ENCODE measurements at places on chromosomes 7 and 10.

GRCh38 chr10:60629332-60629731, 148.9 kb upstream of the CDK1 start:
- DNase-seq: no peak

GRCh38 chr10:10394933-10395658, 622.6 kb upstream of the CELF2 start:
- no peak for DNase-seq

DNA sequence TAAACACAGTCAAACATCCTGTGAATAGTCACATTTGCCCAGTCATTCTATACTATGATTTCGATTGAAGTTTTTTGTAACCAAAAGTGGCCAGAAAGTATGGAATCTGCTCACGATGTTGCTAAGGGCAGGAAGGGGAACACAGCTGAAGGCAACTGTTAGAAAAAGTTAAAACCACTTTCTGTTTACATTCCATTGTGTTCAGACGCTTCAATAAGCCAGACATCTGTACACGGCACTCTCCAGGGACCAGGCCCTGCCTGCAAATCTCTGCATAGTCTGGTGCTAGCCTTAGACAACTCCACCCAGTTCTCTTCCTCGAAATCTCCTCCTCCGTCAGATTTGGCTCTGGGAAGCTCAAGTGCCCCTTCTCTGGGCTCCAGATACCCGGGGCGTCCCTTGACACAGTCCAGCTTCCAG, 17.1 kb upstream of the TMEM120A start:
- no peak for DNase-seq

GRCh38 chr7:22117222-22117621, 171.5 kb upstream of the CDCA7L start:
- DNase-seq: no peak

GRCh38 chr10:49407552-49408137, 11.8 kb upstream of the DRGX start:
- peak; percentile 69 for DNase-seq

- DNase-seq: no peak
Observed at GRCh38 chr7:67858931-67859330, 862.3 kb downstream of the TYW1 start.

- DNase-seq: no peak
Observed at GRCh38 chr7:81330108-81330507, 411.3 kb upstream of the SEMA3C start.

DNA sequence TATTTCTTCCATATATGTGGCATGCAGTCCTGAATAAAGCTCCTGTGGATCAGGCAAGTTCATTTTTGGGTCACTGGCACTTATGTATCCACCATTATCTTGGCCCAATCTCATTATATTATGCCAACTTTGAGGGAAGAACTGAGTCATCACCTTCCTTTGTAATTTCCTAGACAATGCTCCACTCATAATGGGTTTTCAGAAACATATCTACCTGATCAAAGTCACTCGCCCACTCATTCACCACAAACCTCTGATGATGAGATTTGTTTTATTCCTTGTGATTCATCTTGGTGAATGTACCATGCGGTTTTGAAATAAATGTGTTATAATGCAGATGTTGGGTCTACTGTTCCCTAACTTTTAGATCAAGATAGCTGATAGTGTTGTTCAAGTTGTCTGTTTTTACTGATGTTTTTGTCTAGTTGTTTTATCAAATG, 525.8 kb downstream of the KIF20B start:
- peak; percentile 75 for DNase-seq

DNA sequence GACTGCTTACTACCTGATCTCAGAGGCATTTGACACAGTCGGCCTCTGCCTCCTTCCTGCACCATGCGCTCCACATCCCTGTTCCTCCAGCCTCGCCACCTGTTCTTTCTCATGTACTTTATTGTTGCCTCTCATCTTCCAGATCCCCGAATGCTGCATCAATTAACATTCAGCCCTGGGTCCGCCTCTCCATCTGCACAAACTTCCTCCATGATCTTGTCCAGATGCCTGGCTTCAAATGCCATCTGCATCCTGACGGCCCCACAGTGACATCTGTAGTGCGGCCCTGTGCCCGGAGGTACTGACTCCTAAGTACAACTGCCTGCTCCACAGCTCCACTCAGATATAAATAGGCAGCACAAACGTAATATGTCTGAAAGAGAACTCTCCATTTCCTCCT, 51.2 kb upstream of the STK17A start:
- DNase-seq: no peak

DNA sequence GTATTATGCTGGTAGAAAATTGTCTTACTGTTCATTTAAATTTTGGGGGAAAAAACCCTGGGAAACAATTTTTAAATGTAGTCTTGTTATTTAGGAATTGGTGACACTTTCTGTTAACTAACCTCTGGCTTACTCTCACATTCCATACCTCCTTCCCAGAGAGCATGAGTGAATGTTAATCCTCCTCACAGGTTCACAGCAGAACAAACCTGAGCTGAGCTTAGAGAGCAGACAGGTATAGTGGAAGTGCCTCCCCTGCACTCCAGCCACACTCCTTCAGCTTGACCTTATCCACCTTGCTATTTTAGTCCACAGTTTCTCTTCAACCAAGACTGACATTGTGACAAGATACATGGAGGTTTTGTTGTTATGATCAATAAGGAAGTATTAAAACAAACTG, 235.9 kb downstream of the FOXP2 start:
- DNase-seq: no peak

- no peak for DNase-seq
Observed at GRCh38 chr7:72159911-72160310, 252.2 kb downstream of the CALN1 start.

- no peak for DNase-seq
Observed at GRCh38 chr7:11702938-11703337, 129.1 kb downstream of the THSD7A start.

All from RKO (cell line).